Calu3 (cell line): ENCODE measurements at places on chromosomes 16 and 17. TPM values are rescaled to one million over a fixed set of nuclear protein-coding genes. Genes with fewer than 3 reads are reported as not detected.

DNA sequence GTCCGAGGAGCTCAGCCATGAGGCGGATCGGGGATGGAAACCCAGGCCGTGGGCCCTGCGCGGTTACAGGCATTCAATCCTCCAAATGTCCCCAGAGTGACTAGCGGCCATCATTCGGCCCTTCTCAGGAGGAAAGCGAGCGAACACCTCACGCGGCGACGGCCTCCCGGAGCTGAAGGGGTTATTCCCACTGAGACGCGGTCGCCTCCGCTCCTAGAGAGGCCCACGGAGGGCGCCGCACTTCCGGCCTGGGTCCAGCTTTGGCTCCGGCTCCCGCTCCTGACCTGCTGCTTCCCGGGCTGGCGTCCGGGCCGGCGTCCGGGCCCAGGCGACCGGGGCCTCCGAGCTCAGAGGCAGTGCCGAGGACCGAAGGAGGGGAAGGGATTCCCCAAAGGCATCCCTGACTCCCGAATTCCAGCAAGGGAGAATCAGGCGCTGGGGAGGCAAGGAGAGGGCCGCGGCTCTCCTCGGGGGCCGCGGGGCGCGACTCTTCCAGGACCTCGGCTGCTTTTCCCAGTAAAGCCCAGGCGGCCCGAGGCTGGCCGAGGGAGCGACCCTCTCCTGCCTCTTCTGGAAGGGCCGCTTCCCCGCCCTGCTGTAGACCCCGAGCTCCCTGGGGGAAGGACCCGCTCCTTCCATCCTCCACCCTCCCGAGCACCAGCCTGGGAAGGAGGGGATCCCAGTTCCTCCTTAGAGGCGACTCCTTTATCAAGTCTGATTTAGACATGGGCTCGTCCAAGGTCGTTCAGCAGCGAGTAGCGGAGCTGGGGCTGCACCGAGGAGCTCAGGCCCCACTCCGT lies 18.6 kb upstream of the ZNF629 start:
- H3K4me3 ChIP-seq: peak overlapping the region; percentile 78
- H3K27me3 ChIP-seq: no peaks in the 10 kb centered on the region
- peaks cover 23% of the 10 kb centered on the region for H3K36me3 ChIP-seq
- peaks cover 8% of the 10 kb centered on the region for H3K4me1 ChIP-seq
- H3K27ac ChIP-seq: peak overlapping the region; percentile 83

- no peaks in the 10 kb centered on the region for H3K4me1 ChIP-seq
- peaks cover 65% of the 10 kb centered on the region for H3K27me3 ChIP-seq
- H3K36me3 ChIP-seq: no peaks in the 10 kb centered on the region
- DNase-seq: no peak
- no peak overlapping the region for H3K4me3 ChIP-seq
These were observed 7.1 kb upstream of the GP2 start for GRCh38 chr16:20334396-20334795.

Gene TGFB1I1
- total RNA-seq: 14.5 and 18.7 TPM in 2 replicates

DNA sequence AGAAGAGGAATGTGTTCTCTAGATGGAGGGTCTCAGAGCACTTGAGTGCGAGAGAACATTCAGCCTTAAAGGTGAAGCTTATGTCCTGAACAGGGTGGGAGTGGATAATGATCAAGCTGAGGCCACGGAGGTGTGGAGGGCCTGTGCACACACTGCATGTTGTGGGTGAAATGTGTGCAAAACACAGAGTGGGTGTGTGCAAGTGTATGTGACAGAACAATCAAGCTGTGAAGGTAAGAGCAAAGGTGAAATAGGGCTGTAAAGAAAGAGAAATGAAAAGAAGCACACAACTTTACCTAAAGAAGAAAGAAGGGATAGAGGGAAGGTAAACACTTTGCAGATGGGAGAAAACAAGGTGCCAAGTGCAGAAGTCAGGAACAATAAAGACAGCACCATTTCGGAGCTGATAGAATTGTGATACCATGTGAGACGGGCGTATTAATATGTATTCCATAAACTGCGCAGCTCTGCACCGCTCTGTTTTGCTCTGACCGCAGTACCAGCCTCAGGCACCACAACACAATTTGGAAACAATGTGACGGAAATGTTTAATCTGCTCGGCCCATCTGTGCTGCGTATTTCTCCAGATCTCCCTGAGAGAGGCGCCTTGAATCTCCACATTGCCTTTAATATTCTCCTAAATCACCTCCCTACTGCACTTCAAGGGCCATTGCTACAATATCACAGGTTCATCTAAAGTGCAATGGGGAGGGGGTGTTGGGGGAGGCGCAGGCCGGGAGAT lies 40.6 kb downstream of the SNX11 start:
- no peak for DNase-seq
- peaks cover 17% of the 10 kb centered on the region for H3K27me3 ChIP-seq
- no peak overlapping the region for H3K27ac ChIP-seq
- no peak overlapping the region for H3K4me3 ChIP-seq

Gene RASL10B
- total RNA-seq: 0.95 and 1.4 TPM in 2 replicates

GRCh38 chr17:61567045-61567802 lies 23.8 kb downstream of the NACA2 start:
- H3K4me3 ChIP-seq: no peak overlapping the region
- no peaks in the 10 kb centered on the region for H3K36me3 ChIP-seq
- no peak for DNase-seq
- H3K27ac ChIP-seq: peak overlapping the region; percentile 52

DNA sequence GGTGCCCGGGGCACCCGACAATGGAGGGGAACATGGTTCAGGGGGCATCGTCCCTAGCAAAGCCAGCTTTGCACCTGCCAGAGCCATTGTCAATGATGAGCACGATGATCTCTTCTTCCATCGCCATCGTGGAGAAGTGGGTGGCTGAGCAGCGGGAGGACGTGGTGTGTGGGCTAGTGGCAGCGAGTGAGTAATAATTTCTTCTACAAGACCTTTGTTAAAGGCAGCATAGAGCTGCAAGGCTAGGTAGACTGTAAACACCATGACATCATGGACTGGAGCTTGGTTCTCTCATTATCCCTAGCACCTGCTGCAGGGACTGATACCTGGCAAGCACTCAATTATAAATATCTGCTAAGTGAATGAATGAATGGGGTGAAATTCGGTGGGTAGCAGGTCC lies 6.7 kb upstream of the HEATR3 start:
- no peaks in the 10 kb centered on the region for H3K36me3 ChIP-seq
- H3K4me1 ChIP-seq: no peaks in the 10 kb centered on the region
- H3K27me3 ChIP-seq: no peaks in the 10 kb centered on the region
- DNase-seq: no peak
- H3K4me3 ChIP-seq: no peak overlapping the region

- H3K27ac ChIP-seq: peak overlapping the region; percentile 93
- H3K4me3 ChIP-seq: peak overlapping the region; percentile 96
- H3K27me3 ChIP-seq: no peaks in the 10 kb centered on the region
- peaks cover 51% of the 10 kb centered on the region for H3K36me3 ChIP-seq
- H3K4me1 ChIP-seq: no peaks in the 10 kb centered on the region
These were observed 678 bp downstream of the TMEM101 start for GRCh38 chr17:44014133-44014436.

- peak overlapping the region; percentile 85 for H3K27ac ChIP-seq
- peak overlapping the region; percentile 92 for H3K4me3 ChIP-seq
- no peaks in the 10 kb centered on the region for H3K27me3 ChIP-seq
- H3K4me1 ChIP-seq: peaks cover 12% of the 10 kb centered on the region
These were observed 1.2 kb downstream of the FAAP100 start for GRCh38 chr17:81550830-81551457.

DNA sequence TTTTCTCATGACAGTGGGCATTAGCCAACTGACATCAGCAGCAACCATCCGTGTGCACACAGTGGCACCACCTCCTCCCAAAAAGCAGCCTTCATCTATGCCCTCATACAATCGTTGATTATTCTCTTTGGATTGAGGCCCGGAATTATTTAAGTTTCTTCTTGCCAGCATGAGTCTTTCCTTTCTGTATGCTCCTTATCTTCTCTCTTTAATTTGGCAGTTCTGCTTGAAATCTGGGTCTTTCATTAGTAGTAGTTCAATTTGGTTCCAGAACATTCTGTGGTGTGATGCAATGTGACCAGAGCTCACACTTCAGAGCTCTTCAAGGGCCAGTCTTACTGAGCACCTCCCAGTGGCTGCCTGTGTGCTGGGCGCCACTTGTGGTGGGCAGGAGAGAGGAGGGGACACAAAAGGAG lies 52.2 kb upstream of the STH start:
- peaks cover 72% of the 10 kb centered on the region for H3K27me3 ChIP-seq
- no peak for DNase-seq
- H3K4me1 ChIP-seq: peaks cover 17% of the 10 kb centered on the region
- H3K4me3 ChIP-seq: no peak overlapping the region

Gene KIFC3
- total RNA-seq: 64.6 and 68.4 TPM in 2 replicates

Gene SRCIN1
- 46.6 and 46.7 TPM in 2 replicates for total RNA-seq

Gene CORO6
- 0.47 and 0.49 TPM in 2 replicates for total RNA-seq

DNA sequence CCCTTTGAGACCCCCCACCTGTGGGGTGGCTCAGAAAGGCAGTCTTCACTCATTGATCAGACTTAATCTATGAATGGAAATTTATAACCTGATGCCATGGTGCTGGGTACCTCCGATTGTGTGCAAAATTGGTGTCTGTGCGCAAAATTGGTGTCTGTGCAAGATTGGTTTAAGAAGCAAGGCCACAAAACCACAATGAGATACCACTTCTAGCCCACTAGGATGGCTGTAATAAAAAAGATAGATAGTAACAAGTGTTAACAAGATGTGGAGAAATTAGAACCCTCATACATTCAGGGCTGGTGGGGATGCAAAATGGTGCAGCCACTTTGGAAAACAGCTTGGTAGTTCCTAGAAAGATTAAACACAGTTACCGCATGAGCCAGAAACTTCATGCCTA lies 13.9 kb upstream of the CSNK2A2 start:
- H3K27ac ChIP-seq: no peak overlapping the region
- H3K36me3 ChIP-seq: no peaks in the 10 kb centered on the region
- H3K4me3 ChIP-seq: no peak overlapping the region
- H3K27me3 ChIP-seq: peaks cover 85% of the 10 kb centered on the region
- no peak for DNase-seq
- H3K4me1 ChIP-seq: no peaks in the 10 kb centered on the region

Gene AHSP
- not detected in 2 replicates for total RNA-seq

DNA sequence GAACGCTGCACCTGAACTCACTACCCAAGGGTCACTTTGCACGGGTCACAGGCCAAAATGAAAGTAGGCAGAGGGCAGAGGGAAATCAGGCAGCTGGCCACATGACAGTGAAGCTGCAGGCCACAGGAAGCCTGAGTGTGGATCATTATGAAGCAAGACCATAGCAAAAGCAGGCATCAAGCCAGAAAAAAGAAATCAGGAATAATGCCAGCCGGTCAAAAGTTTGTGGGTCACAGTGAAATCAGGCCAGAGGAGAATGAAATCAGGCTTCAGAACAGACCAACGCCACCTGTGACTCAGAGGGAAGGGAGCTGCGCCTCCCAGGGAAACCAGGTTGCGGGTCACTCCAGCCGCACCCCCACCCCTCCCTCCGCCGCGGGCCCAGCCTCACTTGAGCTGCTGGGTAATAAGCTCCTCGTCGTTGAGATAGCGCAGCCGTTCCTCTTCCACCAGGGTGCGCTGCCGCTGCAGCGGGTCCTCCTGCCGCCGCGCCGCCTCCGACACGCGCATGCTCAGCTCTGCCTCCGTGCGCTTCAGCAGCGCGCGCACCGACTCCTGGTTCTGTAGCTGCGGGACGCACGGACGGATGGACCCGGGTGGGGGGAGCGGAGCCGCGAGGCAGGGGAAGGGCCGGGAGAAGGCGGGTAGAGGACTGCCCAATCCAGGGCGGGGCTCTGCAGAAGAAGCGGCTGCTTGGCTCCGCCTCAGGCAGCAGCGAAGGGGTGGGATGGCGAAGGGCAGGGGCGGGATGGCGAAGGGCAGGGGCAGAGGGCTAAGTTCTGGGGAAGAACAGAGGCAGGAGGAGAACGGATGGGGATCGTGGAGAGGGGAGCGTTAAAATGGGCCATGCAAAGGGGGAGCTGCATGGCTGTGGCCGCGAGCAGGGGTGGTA lies 47.7 kb downstream of the SRCIN1 start:
- peaks cover 10% of the 10 kb centered on the region for H3K27me3 ChIP-seq
- peaks cover 43% of the 10 kb centered on the region for H3K4me1 ChIP-seq
- peaks cover 35% of the 10 kb centered on the region for H3K36me3 ChIP-seq
- peak; percentile 100 for DNase-seq
- H3K27ac ChIP-seq: peak overlapping the region; percentile 52

Gene PRR35
- total RNA-seq: not detected in 2 replicates

DNA sequence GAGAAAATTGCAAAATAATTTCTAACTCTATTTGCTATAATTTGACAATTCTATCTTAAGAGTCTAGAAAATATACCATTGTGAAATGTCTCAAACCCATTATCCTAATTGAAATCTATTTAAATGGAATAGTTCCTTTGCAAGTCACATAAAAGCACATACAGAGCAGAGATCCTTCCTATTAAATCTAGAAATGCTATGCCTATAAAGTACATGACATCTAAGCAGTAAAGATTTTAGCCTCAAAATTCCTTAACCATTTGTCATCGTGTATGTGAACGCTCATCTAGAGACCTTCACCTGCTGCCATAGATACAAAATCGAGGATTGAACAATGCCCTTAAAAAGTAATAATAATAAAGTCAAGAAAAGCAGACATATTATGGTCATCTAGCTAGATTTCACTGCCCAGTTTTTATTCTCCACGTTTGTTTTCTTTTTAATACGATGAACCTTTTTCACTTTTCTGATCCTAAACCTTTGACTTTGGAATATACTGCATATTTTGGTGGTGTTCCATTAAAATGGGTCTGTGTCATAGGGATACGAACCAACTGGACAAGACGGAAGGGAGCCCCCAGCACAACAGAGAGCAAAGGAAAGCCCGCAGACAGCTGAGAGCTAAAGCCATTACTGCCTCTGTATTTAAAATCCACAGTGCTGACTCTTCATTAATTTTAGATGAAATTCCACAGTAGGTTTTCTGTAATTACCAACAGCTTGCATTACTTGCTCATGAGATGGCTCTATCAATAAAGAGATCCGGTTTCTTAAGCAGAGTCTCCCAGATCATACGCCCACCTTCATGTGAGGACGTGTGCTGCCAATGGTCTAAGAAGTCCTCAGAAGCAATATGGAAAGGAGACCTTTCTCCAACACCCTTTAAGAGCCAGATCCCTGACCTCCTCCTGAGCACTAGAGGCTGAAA lies 17.6 kb downstream of the TEX2 start:
- H3K27me3 ChIP-seq: no peaks in the 10 kb centered on the region
- H3K4me1 ChIP-seq: peaks cover 5% of the 10 kb centered on the region
- H3K27ac ChIP-seq: no peak overlapping the region
- H3K4me3 ChIP-seq: no peak overlapping the region
- no peaks in the 10 kb centered on the region for H3K36me3 ChIP-seq
- DNase-seq: no peak

- H3K4me1 ChIP-seq: no peaks in the 10 kb centered on the region
- H3K27me3 ChIP-seq: peaks cover 96% of the 10 kb centered on the region
- DNase-seq: no peak
- no peak overlapping the region for H3K27ac ChIP-seq
These were observed 142.8 kb downstream of the IRF8 start for GRCh38 chr16:86041807-86042206.

DNA sequence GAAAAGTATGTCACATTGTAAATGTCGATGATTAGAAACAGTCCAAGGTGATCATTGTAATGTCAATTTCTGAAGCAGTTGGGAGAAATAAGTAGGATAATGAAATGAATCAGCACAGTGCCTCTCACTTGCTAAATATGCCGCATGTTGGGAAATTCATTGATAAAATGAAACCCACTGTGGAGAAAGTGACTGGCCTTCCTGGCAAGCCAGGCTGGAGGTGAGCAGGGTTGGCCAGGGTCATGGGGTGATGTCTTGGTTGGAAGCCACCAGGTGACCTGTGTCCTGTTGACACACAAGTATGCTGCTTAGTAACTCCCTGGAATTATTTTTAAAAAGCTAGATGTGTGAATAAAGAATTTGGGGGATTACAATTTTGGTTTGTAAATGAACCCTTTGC lies 14.9 kb upstream of the WNT9B start:
- no peak overlapping the region for H3K4me3 ChIP-seq
- peaks cover 85% of the 10 kb centered on the region for H3K27me3 ChIP-seq
- DNase-seq: no peak
- H3K4me1 ChIP-seq: peaks cover 11% of the 10 kb centered on the region
- no peak overlapping the region for H3K27ac ChIP-seq
